ENCODE measurements at places on chromosomes 1 and 21.

DNA sequence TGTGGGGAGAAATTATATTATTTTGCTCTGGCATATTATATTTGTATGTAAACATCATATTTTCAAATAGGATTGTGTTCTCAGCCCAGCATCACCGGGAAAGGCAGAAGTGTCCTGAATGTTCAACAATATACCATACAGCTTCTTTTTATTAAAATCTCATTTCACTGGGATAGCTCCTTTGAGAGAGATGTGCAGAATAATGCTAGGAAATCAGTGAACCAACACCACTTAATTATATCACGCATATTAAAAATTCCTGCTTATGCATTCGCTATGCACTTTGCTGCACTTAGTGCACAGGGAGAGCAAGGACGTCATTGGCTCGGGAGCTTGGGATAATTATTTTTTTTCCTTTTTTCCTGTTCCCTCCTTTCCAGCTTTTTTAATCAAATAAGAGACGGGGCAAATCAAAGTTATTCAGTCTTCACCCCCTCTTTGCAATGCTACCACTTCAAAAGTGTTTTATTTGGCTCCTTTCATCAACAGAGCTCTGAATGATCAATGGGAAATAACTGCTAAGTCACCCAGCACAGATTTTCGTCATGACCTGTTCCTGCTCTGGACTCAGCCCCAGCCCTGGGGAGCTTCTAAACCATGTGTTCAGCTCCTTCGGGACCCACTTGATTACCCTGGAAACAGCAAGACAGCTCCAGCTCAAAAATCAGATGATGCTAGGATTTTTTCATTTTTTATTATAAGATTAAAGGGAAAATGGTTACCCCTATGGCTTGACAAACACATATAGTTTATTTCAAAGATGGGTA lies 165.5 kb upstream of the DUSP10 start:
- no peak for DNase-seq

DNA sequence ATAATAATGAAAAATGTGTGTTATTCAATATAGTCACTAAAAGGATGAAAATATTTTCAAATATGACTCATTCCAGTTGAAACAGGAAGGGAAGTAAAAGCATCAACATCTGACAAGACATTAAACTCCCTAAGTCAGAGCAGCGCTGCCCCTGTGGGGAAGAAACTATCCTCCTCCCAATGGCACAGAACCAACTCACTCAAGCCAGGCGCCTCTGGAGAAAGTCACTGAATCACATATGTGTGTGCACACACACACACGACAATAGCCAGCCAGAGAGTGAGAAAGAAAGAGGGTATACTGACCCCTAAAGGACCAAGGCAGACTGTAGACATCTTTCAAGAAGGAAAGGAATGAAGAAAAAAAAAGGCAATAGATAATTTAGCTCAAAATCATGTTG lies 126.9 kb downstream of the SETD4 start:
- no peak for DNase-seq

- no peak for DNase-seq
Measured at GRCh38 chr1:39958403-39959200, 3.7 kb downstream of the MFSD2A start.

- DNase-seq = no peak
Measured at GRCh38 chr1:220691053-220691684, 1.0 kb downstream of the C1orf115 start.

GRCh38 chr21:37253991-37254390 lies 13.1 kb downstream of the VPS26C start:
- no peak for DNase-seq

DNA sequence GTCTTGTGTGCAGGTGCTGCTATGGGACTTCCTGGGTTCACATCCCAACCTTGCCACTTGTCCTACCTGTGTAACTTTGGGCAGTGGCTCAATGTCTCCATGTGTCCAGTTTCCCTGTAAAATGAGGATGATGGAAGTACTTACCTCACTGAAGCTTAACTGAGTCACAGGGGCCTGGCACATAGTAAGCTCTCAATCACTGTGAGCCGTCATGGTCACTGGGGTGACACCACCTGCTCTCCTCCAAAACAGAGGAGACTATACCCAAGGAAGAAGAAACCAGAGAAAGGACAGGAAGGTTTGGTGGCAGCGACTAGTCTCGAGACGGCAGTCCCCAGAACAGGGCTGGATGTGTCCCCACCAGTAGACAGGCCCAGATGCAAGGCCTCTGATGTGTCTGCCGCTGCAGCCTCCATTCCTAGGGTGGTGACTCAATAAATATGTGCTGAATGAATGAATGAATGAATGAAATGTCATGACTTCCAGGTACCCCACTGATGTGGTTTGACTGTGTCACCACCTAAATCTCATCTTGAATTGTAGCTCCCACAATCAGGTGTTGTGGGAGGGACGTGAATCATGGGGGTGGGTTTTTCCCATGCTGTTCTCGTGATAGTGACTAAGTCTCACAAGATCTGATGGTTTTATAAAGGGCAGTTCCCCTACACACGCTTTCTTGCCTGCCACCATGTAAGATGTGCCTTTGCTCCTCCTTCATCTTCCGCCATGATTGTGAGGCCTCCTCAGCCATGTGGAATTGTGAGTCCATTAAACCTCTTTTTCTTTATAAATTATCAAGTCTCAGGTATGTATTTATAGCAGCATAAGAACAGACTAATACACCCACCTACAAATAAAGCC lies 13.0 kb upstream of the LRP8 start:
- no peak for DNase-seq

DNA sequence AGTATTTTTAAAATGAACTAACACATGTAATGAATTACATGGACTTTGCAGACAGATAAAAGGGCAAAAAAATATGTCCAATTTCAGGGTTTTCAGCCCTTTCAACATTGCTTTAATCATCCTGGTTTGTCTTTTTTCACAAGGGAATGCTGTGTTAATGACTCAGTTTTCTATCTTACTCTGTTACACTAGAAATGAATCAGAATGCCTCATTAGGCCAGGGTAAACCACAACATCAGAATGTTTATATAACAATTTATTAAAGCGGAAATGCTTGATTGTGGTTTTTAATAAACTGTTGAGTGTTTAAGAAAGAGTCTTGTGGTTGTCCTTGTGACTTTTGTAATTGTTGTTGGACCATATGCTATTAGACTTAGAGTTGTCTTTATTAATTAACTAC lies 13.5 kb downstream of the GORAB start:
- no peak for DNase-seq

DNA sequence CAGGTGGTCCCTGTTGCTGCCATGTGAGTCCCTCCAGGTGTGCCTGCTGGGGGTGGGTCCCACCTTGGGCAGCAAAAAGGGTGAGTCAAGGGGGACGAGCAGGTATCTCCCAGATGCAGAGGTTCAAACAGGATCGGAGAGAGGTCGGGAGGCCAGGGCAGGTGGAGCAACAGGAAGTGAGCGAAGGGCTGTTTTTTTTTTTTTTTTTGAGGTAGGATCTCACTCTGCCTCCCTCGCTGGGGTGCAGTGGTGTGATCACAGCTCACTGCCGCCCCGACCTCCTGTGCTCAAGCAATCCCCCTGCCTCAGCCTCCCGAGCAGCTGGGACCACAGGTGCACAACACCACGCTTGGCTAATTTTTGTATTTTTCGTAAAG lies 39.4 kb downstream of the SLC2A7 start:
- no peak for DNase-seq

GRCh38 chr1:229674042-229674441 lies 48.0 kb downstream of the URB2 start:
- DNase-seq = no peak

DNA sequence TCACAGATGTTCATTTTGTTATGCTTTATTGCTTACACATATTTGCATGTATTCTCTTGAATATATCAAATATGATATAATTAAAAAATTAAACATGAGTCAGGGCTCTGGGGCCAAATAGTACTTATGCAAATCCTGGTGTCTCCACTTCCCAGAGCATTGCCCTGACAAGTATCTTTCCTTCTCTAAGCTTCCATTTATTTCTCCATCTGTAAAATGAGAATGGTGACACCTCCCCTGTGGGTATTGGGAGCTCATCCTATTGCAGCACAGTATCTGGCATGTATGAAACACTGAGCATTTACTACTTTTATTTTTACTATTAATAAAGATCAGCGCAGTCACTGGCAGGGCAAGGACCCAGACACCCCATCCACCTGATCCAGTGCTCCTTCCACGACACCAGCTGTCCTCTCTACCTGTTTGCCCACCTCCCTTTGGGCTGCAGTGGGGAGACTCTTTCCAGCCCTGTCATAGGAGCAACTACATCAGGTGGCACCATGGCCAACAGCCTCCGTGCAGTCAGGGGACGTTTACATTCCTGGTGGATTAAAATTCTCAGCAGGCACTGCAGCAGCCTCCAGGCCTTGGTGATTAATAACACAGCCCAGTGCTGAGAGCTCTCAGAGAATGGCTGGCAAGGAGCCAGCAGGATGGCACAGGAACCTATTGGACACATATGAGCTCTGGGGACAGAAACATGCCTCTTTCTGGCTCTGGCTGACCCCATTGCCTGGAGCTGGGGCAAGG lies 113.0 kb downstream of the DMRTB1 start:
- no peak for DNase-seq

- DNase-seq = no peak
Measured at GRCh38 chr1:247013391-247013790, 5.5 kb upstream of the ZNF695 start.

GRCh38 chr21:28508126-28508525 lies 484.6 kb downstream of the LTN1 start:
- DNase-seq = no peak

GRCh38 chr1:225462714-225463574 lies 35.1 kb upstream of the LBR start:
- DNase-seq = no peak

All from stimulated activated CD4-positive, alpha-beta T cell treated with anti-CD3 and anti-CD28 coated beads, Interleukin-12 subunit alpha, Interleukin-12 subunit beta, amount 100 ng/mL, for 24 hours (primary cell).